ENCODE measurements at places on chromosomes 5 and 9. TPM values are rescaled to one million over a fixed set of nuclear protein-coding genes. Genes with fewer than 3 reads are reported as not detected.

The ANKRD31 gene
- total RNA-seq: 0.22 TPM

The PAEP gene
- not detected for total RNA-seq

The CD72 gene
- 37.6 TPM for total RNA-seq

The ADAMTSL2 gene
- total RNA-seq: 0.75 TPM

The GPRIN1 gene
- 0.34 TPM for total RNA-seq

The UBAP1 gene
- total RNA-seq: 52.2 TPM

The PCDHB10 gene
- 4.7 TPM for total RNA-seq

The GDF9 gene
- 0.51 TPM for total RNA-seq

The TOMM5 gene
- 113 TPM for total RNA-seq

The IFNA21 gene
- total RNA-seq: not detected

The CCDC152 gene
- 1.3 TPM for total RNA-seq

The MARCOL gene
- total RNA-seq: not detected

The TRPM3 gene
- 1.4 TPM for total RNA-seq

The AQP7 gene
- total RNA-seq: 173 TPM

The JAKMIP2 gene
- total RNA-seq: 0.19 TPM

The EMB gene
- 42.7 TPM for total RNA-seq

The PRRC1 gene
- total RNA-seq: 19.4 TPM

The DDX31 gene
- 8.5 TPM for total RNA-seq

The BNIP1 gene
- total RNA-seq: 10.7 TPM

The KCNN2 gene
- total RNA-seq: not detected

The PCDHGC3 gene
- total RNA-seq: 35.4 TPM

The HBEGF gene
- 30.1 TPM for total RNA-seq

The MSMP gene
- total RNA-seq: not detected

The IL13 gene
- not detected for total RNA-seq

The NTNG2 gene
- total RNA-seq: 3.2 TPM

The CCDC192 gene
- 1.1 TPM for total RNA-seq

The CFAP157 gene
- total RNA-seq: not detected

The ENTPD2 gene
- total RNA-seq: not detected

The PCDHGA7 gene
- total RNA-seq: 3.2 TPM

The NDUFAF2 gene
- total RNA-seq: 24.0 TPM

The ACSL6 gene
- not detected for total RNA-seq

The HAVCR2 gene
- 16.6 TPM for total RNA-seq

The NFIL3 gene
- 45.2 TPM for total RNA-seq

The KIAA0825 gene
- 5.1 TPM for total RNA-seq

The RARS1 gene
- total RNA-seq: 71.9 TPM

The TXNDC8 gene
- total RNA-seq: not detected

The SLC6A18 gene
- total RNA-seq: not detected

The IFNK gene
- not detected for total RNA-seq

The SLC27A6 gene
- 0.44 TPM for total RNA-seq

The WHRN gene
- total RNA-seq: 0.82 TPM

The SAP30L gene
- total RNA-seq: 22.2 TPM

The MSH3 gene
- total RNA-seq: 21.7 TPM

The SPATA6L gene
- 5.3 TPM for total RNA-seq

The NR4A3 gene
- 2.9 TPM for total RNA-seq

The CRHBP gene
- total RNA-seq: 2.1 TPM

The OSTF1 gene
- total RNA-seq: 40.6 TPM

The CTSL gene
- total RNA-seq: 460 TPM

The AUH gene
- 50.7 TPM for total RNA-seq

The GALNT12 gene
- total RNA-seq: 4.4 TPM

The PTGES gene
- 15.0 TPM for total RNA-seq

The BRD3OS gene
- 6.8 TPM for total RNA-seq

The BRD8 gene
- total RNA-seq: 40.5 TPM

Data from subcutaneous adipose tissue (tissue), 4 donors.